ENCODE measurements at places on chromosomes 5 and 9.

DNA sequence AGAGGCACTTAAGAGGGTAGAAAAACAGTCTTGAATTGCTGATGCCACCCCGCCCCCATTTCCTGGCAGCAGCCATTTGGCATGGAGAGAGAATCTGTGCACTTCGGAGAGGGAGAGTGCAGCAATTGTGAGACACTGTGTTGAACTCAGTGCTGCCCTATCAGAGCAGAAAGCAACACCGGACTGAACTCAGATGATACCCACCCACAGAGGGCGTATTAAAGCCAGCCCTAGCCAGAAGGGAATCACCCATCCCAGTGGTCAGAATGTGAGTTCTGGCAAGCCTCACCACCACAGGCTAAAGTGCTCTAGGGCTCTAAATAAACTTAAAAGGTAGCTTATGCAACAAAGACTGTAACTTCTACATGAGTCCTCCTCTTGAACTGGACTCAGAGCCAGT lies 88.4 kb upstream of the RGS7BP start:
- DNase-seq, result no peak

- DNase-seq, result no peak
These were observed 580 bp downstream of the ERAP1 start for GRCh38 chr5:96807075-96807654.

- no peak for DNase-seq
These were observed 69.9 kb downstream of the STK10 start for GRCh38 chr5:172117977-172118701.

DNA sequence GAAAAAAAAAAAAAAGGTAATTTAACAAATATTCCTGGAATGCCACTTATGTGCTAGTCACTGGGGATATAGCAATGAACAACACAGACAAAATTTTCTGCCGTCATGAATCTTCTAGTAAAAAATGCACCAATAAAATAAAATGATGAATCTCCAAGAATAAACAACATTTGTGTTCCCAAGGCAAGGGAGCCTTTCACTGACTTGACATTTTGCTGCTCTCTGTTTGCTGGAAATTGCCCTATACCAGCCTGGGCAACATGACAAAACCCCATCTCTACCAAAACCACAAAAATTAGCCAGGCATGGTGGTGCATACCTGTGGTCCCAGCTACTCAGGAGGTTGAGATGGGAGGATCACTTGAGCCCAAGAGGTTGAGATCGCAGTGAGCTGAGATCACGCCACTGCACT lies 64.5 kb upstream of the ERBIN start:
- no peak for DNase-seq

- no peak for DNase-seq
These were observed 1568.5 kb upstream of the WWC1 start for GRCh38 chr5:166722939-166723338.

DNA sequence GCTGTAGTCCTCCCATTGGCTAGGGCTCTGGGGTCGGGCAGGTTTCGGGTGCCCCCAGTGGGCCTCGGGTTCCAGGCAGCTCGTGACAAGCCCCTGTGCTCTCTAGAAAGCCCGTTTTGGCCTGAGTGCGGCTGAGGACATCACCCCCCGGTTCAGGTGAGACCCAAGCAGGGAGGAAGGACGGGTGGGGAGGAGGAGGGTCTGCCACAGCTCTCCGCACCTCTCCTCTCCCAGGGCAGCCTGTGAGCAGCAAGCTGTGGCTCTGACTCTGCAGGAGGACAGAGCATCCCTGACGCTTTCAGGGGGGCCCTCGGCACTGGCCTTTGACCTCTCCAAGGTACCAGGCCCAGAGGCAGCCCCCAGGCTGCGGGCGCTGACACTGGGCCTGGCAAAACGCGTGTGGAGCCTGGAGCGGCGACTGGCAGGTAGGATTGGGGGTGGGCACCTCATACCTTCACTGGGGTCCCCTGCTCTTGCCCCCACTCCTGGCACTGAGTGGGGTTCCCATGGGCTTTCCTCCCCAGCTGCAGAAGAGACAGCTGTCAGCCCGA lies 672 bp downstream of the PAXX start:
- no peak for DNase-seq

DNA sequence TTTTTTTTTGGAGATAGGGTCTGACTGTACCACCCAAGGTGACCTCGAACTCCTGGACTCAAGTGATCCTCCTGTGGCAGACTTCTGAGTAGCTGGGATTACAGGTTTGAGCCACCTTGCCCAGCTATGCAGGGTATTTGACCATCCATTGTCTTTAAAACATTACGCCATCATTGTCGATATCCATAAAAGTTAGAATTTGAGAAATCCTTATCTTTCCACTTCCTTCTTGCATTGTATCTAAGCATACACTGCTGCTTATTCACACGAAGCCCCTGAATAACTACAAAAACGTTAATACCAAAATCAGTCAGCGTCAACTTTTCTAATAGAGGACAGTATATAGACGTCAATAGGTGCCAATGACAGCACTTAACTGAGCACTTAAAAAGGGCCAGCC lies 5.4 kb upstream of the OTULINL start:
- no peak for DNase-seq

DNA sequence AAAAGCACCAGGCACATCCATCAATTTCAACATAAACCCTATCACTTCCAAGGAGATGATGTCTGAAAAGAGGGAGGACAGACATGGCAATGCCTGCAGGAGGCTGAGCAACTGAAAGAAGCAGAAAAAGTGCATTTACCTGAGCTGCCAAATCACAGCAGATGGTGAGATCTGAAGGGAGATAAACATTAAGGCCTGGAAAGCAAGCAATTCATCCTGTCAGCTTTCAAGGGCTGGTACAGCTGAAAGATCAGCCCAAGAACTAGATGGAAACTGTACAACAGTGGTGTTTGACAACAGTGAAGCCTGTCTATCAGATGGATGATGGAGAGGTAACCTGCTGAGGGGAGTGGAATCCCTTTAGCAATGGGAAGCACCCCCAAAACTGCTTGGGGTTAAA lies 433.2 kb upstream of the ZNF608 start:
- DNase-seq, result peak; percentile 56

DNA sequence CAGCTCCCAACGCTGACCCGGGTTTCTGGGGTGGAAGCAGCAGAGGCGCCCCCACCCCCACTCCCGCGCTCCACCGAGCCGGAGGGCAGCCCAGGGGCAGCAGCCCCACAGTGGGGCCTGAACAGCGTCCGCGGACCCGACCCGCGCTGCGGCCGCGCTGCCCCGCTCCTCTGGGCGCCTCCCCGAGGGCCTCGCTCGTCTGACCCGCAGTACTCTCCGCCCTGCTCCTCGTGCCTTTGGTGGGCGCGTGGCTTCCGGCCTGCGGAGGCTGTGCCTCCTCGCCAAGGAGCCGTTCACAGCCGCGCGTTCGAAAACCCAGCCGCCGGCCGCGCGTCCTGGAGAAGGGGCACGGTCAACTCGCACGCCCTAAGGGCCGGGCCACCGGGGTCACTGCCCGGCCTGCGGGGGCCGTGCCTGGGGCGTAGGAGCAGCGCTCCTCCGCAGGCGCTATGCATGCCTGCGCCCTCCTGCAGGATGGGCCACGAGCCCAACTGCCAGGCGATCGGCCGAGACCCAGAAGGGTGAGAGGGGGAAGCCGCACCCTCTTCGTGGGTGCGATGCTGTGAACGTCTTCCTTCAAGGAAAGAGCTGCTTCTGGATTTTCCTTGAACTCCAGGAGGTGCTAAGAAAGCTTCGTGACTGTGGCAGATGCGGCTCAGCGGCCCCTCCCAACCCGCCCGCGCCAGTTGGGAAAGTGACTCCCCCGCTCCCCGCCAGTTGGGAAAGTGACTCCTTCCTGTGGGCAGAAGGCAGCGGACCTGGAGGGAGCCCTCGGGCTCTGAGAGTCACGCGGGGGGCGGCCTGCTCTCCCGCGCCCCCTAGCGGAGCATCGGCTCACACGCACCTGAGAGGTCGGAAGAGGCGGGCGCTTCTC lies 82.7 kb downstream of the HSD17B3 start:
- DNase-seq, result no peak

- DNase-seq, result no peak
These were observed 329 bp downstream of the SYK start for GRCh38 chr9:90801973-90802322.

DNA sequence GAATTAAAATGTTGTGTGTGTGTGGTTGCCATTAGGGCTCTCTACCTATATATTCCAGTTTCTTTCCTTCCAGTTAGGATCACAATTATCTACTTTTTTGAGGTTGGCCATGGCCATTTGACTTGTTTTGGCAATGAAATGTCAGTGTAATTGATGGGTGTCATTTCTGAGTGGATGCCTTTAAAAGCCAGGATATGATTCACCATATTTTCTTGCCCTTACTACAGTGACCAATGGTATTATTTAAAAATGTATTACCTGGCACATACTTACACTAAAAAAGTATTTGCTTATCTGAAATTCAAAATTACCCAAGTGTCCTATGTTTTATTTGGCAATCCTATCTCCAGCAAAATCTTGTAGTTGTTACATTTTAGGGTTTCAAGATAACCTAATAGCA lies 258.7 kb upstream of the ACTBL2 start:
- DNase-seq, result no peak

DNA sequence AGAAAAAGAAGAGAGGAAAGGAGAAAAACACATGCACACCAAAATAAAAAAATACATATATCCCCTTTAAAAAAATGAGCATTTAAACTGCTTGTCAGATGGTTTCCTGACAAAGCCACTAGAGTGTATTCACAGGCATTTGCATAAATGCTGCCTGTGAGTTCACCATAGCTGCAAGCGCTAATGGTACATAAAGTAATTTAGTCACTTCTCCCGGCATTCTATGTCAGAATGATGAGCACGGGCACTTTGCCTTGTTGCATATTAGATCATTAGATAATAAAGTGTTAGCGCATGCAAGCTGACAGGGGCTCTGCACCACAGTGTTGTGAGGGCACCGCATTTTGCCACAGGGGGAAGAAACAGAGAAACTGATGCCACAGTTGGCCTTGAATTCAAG lies 280.6 kb downstream of the EBF1 start:
- DNase-seq, result no peak

- no peak for DNase-seq
These were observed 1.7 kb upstream of the ZSWIM6 start for GRCh38 chr5:61330341-61330844.

- DNase-seq, result no peak
These were observed 67.6 kb downstream of the TRIO start for GRCh38 chr5:14210729-14211128.

GRCh38 chr5:101431201-101431600 lies 528.1 kb upstream of the ST8SIA4 start:
- peak; percentile 62 for DNase-seq

GRCh38 chr9:120865176-120865575 lies 11.8 kb downstream of the PHF19 start:
- DNase-seq, result no peak

GRCh38 chr5:138876811-138877210 lies 1.7 kb upstream of the LRRTM2 start:
- DNase-seq, result no peak

GRCh38 chr5:133402775-133403174 lies 209.6 kb downstream of the FSTL4 start:
- no peak for DNase-seq

DNA sequence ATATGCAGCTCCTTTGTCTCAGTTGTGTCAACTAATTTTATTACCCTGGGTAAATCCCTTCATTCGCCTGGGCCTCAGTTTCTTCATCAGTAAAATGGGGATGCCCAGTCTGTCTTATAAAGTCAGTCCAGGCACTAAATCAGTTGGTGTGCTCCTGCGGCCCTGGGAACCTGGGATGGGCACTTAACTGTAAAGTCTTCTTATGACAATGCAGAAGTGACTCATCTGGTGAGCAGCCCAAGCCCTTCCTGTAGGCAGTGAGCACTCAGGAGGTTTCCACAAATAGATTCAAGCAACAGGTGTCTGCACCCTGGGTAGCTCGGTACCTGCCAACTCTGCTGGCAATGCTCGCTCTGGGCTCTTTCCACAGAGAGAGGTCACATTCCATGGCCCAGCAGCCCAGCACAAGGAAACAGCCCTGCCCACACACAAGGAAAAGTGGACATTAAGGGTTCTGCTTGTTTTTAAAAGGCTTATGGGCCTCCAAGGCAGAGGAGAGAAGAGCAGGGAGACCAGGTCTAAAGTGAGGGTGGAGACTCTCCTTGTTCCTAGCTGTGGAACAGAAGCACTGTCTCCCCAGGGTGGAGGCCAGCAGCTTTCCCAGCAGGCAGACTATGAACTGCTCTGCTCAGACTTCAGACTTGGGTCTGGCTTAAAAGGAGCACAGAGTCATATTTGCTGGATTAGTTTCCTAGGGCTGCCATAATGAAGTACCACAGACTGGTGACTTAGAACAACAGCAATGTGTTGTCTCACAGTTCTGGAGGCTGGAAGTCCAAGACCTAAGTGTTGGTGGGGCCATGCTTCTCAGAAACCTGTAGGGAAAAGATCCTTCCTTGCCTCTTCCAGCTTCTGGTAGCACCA lies 89.7 kb upstream of the ADRA1B start:
- no peak for DNase-seq

- DNase-seq, result no peak
These were observed 20.9 kb downstream of the FAM13B start for GRCh38 chr5:138011991-138012390.

GRCh38 chr9:109382585-109382984 lies 61.7 kb upstream of the EPB41L4B start:
- no peak for DNase-seq

- DNase-seq, result no peak
These were observed 304.8 kb upstream of the TLE4 start for GRCh38 chr9:79266986-79267385.

DNA sequence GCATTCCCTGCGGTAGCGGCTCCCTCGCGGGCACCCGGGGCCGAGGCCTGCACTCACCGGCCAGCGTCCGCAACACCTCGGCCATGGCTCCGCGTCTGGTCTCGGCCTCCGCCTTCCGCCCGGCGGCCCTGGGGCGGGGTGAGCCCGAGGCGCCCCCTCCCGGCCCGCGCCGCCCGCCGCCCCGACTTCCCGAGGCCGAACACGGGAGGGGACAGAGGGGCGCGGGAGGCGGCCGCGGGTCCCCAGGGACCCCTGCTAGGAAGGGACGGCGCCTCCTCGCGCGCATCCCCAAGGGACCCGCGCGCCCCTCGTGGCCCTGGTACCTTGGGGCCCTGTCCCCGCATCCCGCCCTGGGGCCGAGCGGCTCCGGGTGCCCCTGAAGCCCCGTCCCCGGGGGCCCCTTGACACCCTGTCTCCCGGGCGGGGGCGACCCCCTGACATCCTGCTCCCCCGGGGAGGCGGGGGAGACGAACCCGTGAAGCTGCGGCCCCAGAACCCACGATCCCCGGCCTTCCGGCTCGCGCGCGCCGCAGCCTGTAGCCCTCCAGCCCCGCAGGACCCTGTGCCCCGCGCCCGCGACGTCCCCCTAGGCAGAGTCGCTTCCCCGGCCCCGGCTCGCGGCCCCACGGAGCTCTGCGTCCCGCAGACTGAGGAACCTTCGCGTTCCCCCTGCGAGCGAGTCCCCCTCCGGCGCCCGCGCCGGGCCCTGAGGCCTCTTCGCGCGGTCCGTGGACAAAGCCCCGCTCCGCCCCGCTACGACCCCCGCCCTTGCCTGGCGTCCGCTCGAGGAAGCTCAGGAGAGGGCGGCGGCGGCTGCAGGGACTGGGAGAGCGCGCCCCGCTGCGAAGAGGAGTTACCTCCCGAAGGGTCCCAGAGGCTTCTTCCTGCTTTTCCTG lies at the start of gene ABO:
ABO (minus strand) TSS at position 97 of the 896 bp plus-strand sequence.
- DNase-seq, result no peak

- DNase-seq, result no peak
These were observed 26.8 kb upstream of the GARNL3 start for GRCh38 chr9:127237801-127238200.

- no peak for DNase-seq
These were observed 7.5 kb upstream of the AKNA start for GRCh38 chr9:114395334-114395617.

GRCh38 chr9:128372188-128372641 lies 1.0 kb downstream of the URM1 start:
- DNase-seq, result no peak

Measured in DMS 273 treated with DMSO at 0.1 percent for 48 hours (cell line).